ENCODE measurements at places on chromosomes 4 and X. TPM values are rescaled to one million over a fixed set of nuclear protein-coding genes. Genes with fewer than 3 reads are reported as not detected.

DNA sequence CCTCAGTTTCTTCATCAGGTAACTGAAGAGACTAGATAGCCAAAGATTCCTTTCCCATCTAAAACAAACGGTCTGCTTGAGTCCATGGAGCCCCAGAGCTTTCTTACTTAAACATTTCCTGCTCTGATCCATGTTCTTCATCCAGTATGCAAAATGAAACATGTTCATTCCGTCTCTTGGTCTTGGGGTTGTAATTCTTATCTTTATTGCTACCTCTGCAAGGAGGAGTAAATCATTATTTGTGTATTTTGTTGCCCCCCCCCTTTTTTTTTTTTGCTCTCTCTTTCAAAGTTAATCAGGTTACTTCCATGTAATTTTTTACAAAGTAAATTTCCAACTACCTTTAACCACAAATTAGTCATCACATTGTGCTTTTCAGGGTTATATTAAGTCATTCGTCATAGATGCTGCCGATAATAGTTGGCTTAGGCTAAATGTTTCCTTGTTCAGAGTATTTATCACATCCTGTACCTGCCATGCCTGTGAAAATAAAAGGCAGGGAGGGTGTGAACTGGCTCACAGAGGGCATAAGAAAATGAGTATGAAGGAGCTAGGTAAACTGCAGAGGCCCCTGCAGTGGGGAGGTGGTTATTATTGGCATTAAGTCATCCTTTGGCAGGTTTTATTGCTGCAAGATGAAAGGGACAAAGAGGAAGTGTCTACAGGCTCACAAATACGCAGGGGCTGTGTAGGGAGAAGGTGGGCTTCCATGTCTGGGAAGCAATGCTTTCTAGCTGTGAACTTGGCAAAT is 76.7 kb upstream of the HS3ST1 start:
- peak; percentile 72 for DNase-seq

The RBMX2 gene
- total RNA-seq = 25.5 TPM

The SLIT2 gene
- total RNA-seq = 10.1 TPM

GRCh38 chrX:84501798-84502628 is at the start of gene HDX:
Gene HDX, minus strand, starts transcription at chrX:84502453. Its CDS starts 27,056 bp downstream, at chrX:84475397.
- peak; percentile 51 for DNase-seq

DNA sequence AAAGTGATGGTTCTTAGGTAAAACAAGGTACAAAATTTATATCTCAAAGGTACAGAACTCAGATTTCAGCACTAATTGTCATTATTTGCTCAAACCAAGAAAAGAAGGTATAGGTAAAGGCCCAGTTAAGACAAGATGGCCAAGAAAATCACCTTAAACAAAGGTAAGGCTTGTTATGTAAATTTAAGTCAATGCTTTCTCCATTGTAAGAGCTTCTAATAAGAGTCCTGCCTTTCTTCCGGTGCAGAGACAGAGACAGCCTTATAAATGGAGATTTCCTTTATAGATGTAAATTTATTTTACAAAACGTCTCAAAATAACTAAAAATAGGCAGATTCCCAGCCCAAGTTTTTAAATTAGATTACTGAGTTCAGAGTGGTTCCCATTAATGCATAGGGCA is 89.9 kb downstream of the EDA start:
- no peak for DNase-seq

The SMIM20 gene
- 24.6 TPM for total RNA-seq

Measured in pulmonary artery endothelial cell (primary cell).